ENCODE measurements at places on chromosomes 1 and 21. TPM values are rescaled to one million over a fixed set of nuclear protein-coding genes. Genes with fewer than 3 reads are reported as not detected.
A peak's percentile ranks its signal among the peaks of the same experiment; 100 is the strongest.

The C1orf116 gene
- not detected for total RNA-seq

DNA sequence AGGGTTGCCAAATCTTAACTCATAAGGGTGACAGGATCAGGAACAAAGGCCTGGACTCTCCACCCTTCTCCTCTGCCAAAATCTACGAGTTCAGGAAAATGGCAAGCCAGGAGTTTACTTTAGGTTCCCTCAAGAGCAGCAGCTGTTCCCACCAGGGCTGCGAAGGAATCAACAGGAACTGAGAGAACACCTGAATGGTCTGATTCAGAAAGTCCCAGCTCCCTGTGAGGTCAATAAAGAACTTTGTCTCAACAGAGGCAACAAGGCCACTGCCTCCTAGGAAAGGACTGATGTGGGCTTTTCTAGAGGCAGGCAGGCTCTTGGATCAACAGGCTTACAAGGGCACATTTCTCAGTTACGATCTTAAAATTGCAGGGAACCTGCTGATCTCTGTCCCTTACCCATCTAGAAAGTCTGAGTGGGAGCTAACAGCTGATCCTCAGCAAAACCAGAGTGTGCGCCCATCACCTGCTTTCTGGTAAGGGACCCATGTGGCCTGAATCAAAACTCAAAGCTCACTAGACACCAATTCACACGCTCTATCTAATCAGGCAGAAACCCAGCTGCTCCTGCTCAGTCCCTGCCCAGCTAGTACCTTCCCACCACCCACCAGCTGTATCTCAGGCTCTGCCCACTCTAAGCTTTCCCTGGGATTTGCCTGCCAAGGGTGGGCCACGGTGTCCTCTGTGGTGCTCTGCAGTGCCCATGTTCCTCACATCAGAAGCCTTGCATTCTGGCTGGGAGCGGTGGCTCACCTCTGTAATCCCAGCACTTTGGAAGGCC, 83.1 kb downstream of the CAPZB start:
- peaks cover 35% of the 10 kb centered on the region for H3K4me1 ChIP-seq
- H3K4me3 ChIP-seq: no peak overlapping the region
- no peak for DNase-seq
- H3K27ac ChIP-seq: no peak overlapping the region

The FCRL6 gene
- not detected for total RNA-seq

DNA sequence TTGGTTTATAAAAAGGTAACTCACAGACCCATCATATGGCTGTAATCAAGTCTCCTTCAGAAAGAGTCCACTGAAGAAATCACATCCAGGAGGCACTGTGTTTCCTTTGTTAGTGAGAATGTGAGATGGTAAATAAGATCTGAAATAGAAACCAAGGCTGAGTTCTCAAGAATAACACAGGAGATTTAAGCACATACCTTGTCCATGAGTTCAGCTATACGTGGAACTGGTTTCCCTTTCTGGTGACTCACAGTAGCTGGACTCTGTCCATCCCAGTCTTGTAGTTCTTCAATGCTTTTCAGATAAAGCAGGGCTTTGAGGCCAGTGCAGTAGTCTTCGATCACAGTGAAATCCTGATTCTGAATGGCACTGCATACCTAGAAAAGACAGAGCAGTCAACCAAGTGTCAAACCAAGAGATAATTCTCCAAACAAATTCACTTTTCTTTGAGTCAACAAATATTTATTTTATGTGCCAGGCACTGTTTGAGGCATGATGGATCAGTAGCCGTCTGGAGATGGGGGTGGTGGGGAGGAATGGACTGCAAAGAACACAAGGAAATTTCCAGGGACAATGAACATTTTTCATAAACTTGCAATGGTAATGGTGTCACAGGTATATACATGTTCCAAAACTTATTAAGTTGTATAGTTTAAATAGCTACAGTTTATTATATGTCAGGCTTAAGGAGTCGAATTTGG, 471.4 kb downstream of the PTBP2 start:
- H3K4me1 ChIP-seq: no peaks in the 10 kb centered on the region
- H3K27me3 ChIP-seq: no peaks in the 10 kb centered on the region
- H3K4me3 ChIP-seq: no peak overlapping the region
- no peak overlapping the region for H3K27ac ChIP-seq
- no peak for DNase-seq

The SRSF10 gene
- 247 TPM for total RNA-seq

DNA sequence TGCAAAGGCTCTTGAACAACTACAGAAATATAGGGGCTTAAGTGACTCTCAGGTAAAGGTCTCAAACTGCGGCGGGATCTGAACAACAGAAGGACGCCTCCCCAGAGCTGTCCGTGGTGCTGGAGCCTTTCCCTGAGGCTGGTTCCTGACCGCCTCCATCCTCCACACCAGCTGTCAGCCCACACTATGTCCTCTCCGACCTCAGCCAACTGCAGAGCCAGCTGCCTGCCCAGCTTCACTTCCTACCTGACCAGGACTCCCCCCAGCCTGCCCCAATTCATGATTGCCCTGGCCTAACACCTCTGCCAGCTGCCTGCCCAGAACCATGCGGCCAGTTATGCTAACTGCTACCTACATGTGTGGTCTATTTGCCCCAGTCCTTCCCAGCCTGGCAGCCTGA, 63.6 kb upstream of the ZC3H12A start:
- no peaks in the 10 kb centered on the region for H3K36me3 ChIP-seq
- peak; percentile 72 for DNase-seq
- no peak overlapping the region for H3K27ac ChIP-seq
- no peak overlapping the region for H3K4me3 ChIP-seq
- H3K27me3 ChIP-seq: peaks cover 3% of the 10 kb centered on the region

DNA sequence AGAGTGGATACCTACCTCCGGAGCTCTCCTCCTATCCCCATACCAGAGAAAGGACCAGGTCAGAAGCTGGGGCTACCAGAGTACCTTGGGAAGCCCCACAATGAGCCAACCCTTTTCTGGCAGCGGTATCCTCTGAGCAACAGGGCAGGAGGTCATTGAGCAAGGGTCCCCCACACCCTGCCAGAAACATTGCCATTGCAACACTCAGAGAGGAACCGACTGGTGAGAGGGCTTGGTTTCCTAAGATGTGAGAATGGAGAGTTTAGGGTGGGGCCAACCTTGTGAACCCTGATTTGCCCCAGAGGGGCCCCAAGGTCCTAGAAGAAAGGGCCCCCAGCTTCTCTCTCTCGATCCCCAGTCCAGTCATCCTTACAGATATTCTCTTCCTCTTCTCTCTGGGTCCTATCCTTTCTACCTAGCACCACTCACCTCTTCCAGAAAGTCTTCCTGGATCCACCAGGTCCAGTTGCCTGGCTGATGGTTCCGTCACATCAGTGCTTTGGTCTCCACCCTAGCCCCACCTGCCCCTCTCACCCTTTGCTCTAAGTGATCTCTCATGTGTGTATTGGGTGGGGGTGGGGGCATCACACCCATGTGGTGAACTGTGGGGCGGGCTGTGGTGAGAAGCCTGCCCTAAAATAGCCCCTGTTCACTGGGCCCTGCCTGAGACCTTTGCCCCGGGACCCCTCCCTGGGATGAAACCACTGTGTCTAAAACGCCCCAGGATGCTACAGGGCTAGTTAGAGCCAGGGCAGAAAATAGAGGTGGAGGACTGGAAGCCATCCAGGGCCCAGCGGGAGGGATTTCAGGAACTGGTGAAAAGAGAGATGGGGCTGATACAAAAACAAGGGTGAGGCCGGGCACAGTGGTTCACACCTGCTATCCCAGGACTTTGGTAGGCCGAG, 8.7 kb downstream of the FGR start:
- no peaks in the 10 kb centered on the region for H3K27me3 ChIP-seq
- H3K4me3 ChIP-seq: no peak overlapping the region
- no peaks in the 10 kb centered on the region for H3K36me3 ChIP-seq

The KCNK2 gene
- not detected for total RNA-seq

The CRYBG2 gene
- total RNA-seq: 1.1 TPM

The TAF12 gene
- total RNA-seq: 31.7 TPM

The TMEM82 gene
- not detected for total RNA-seq

The PRAMEF8 gene
- not detected for total RNA-seq

The OLFML3 gene
- total RNA-seq: not detected

The OR2T29 gene
- not detected for total RNA-seq

Measured in activated CD4-positive, alpha-beta T cell treated with anti-CD3 and anti-CD28 coated beads, Interleukin-2, amount 10 ng/mL, durations not matched to agents 24 days and 14 days (primary cell).